ENCODE measurements at places on chromosomes 1 and 21. TPM values are rescaled to one million over a fixed set of nuclear protein-coding genes. Genes with fewer than 3 reads are reported as not detected.

DNA sequence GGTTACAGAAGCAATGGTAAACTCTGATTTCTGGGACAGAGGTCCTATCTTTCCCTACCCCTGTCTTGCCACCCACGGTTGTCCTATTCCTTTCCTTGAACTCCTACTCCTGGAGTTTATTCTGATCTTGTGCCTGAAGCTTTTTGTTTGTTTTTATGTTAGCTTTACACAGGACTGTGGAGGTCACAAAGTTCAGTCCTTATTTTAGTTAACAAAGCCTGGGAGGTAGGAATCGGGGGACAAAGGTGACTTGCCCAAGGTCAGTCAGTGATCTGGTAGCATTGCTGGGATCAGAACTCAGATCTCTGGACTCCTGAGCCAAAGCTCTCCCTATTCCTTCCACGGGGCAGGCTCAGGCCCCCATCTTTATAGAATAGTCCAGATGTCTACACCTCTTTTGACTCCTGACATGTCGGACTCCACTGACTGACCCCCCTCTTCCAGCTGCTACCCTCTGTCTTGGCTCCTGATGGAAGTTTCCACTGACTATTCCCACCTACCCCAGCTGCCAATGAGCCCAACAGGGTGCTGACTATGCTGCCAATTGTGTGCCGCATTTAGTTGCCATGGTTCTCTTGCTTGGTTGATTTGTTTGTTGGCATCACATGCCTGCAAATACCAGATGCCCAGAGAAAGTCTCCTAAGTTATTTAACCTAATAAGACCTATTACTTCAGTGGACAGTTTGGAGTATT lies 9.9 kb downstream of the F5 start:
- no peak for DNase-seq

DNA sequence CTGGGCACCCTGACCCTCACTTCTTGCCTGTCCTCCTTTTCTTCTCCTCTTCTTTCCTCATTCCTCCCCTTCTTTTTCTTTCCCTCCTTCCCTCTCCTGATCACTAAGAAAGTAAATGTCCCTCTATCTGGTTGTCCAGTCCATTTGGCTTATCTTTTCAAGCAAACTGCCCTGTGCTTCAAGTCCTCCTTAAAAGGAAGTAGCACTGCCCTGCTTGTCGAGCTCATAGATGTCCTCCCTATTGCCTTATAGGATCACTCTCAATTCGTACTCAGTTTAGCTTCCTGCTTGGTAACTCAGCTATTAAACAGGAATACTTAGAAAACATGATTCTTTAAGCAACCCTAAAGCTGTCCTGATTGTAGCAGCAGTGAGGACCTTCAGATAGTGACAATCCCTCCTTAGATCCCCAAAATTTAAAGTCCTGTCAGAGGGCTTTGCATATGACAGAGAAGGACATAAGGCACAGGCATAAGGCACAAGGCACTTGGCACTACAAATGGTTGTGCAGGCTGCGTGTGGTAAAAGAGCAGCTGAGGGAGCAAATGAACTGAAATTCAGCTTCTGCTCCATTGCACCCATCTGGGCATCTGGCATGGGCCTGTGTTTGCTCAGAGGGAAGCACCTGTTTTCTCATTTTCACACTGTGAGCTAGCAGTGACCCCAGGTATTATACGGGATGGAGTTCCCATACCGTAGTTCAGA lies 26.1 kb upstream of the SLAMF6 start:
- DNase-seq: no peak

DNA sequence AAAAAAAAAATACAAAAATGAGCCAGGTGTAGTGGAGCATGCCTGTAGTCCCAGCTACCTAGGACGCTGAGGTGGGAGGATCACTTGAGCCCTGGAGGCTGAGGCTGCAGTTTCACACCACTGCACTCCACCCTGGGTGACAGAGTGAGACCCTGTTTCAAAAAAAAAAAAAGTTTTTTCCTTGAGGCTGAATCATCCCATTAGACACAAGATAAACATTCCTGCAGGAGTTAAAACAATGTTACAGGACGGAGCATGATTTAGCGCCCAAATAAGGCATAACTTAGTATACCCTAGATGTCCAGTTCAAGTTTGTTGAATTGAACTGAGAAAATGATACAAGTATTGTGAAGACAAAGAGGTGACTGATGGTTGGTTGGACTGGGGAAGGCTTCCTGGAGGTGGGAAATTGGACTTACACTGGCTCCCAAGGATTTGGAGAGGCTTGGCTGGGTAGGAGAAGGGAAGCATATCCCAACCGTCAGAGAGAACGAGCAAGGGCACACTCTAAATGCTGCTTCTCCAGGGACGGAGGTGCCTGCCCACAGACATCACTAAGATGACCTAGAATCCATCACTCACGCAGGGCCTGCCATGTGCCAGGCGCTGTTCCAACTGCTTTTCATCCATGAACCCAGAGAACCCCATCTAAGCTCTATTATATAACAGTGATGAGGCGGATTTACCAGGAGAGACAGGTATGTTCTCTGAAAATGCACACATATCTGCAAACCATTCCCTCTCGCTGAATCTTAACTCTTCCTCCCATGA lies 610.6 kb downstream of the KIF26B start:
- DNase-seq: no peak

- no peak for DNase-seq
Measured at GRCh38 chr1:198088360-198089071, 68.3 kb upstream of the NEK7 start.

DNA sequence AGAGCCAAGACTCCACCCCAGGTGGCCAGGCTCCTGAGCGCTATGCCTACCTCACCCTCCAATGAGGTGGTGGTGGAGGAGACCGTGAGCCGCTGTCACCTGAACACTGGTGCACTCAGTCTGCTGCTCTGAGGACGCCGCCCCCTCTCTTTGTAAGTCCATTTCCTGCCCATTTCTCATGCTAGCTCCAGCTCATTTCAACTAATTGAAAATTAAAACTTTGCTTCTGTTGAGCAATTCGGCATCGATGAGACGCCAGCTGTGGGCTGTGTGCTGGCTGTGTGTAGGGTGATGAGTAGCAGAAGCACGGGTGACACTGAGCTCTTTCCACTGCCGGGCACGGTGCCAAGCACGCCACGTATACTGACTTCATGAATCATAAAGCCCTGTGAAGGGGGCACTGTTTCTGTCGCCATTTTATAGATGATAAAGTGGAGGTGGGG lies 11.2 kb downstream of the TNFRSF1B start:
- peak; percentile 72 for DNase-seq

The PIGK gene
- total RNA-seq: 11.5 TPM

The NCF2 gene
- total RNA-seq: 9.7 TPM

The LAMC1 gene
- total RNA-seq: 217 TPM

DNA sequence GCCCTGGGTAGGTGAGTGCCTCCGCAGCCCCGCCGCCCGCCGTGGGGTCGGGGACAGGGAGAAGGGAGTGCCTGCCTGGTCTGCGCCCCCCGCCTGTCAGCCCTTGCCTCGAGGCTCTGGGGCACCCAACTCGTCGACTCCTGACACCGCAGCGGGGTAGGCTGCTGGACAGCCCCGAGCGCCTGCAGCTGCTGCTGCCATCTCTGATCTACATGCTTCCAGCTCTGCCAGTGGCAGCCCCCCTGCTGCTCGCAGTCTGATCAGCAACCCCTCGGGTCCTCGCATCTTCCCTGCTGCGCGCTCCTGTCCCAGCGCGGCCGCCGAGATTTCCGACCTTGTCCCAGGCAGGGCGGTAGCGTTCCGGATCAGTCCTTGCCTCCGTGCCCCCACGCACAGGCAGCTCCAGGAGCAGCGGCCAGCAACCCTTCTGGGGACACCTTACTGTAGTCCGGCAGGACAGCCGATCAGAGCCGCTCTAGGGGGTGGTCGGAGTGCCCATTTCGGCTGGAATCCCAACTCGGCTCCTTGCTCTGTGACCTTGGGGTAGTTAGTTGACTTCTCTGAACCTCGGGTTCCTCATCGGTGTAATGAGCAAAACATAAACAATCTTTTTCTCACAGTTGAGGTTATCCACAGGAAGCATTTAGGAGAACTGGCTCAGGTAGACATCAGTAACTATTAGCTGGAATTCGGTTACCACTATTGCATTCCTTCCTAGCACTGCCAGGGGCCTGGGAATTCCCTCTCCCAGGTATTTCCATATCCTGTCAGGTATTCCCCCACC lies 540 bp downstream of the BCAN start:
- DNase-seq: no peak

- no peak for DNase-seq
Measured at GRCh38 chr21:46036696-46037330, 55.2 kb downstream of the COL6A1 start.

DNA sequence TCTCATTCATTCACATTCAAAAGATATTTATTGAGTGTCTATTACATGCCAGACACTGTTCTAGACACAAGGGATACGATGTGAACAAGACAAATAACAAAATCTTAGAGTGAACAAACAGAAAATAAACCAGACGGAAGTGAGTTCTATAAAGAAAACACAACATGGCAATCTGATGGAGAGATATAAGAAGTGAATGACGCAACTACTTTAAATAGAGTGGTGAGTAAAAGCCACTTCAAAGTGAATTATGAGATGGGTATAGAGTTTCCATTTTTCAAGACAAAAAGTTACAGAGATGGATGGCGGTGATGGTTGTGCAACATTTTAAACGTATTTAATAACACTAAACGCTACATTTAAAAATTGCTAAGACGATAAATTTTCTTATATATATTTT lies 75.4 kb downstream of the CEP170 start:
- no peak for DNase-seq

The RBM15 gene
- 71.1 TPM for total RNA-seq

- DNase-seq: no peak
Measured at GRCh38 chr1:200954434-200954833, 59.7 kb downstream of the INAVA start.

GRCh38 chr21:14836950-14837349 lies 227.8 kb downstream of the NRIP1 start:
- DNase-seq: no peak

The UCK2 gene
- 25.3 TPM for total RNA-seq

The SLC6A9 gene
- total RNA-seq: 30.9 TPM

The HSPA6 gene
- 0.55 TPM for total RNA-seq

DNA sequence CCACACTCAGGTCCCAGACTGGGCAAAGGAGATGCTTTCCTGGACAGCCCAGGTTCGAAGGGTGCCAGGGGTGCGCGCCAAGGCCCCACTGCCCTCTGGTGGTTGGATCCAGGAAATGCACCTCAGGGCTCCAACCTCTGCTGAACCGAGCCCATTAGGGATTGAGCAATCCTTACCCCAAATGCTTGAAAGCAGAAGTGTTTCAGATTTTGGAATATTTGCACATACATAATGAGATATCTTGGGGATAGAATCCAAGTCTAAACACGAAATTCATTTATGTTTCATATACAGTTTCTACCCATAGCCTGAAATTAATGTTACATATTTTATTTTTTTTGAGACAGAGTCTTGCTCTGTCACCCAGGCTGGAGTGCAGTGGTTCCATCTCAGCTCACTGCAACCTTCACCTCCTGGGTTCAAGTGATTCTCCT lies 57.4 kb downstream of the SLC9A1 start:
- DNase-seq: peak; percentile 87

DNA sequence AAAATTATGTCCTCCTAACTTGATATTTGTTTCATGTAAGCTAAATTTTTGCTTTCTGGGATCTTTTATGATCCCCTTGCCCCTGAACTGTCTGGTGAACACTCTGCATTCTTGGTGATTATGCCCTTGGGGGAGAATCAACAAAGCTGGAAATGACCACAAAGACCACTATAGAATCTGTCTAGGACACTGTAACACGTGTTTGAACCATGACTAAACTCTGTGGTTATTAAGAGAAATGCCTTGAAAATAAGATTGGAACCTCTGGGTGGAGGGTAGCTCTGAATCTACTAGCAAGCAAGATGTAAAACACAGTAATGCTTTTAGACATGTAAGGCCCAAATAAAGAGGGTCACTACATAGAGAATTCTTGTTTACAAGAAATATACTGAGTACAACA lies 237.5 kb downstream of the HMCN1 start:
- DNase-seq: no peak

The VCAM1 gene
- 46.8 TPM for total RNA-seq

GRCh38 chr1:179077396-179077795 lies 4.5 kb upstream of the TOR3A start:
- DNase-seq: no peak

GRCh38 chr1:51963592-51964308 lies 26.8 kb downstream of the RAB3B start:
- no peak for DNase-seq

DNA sequence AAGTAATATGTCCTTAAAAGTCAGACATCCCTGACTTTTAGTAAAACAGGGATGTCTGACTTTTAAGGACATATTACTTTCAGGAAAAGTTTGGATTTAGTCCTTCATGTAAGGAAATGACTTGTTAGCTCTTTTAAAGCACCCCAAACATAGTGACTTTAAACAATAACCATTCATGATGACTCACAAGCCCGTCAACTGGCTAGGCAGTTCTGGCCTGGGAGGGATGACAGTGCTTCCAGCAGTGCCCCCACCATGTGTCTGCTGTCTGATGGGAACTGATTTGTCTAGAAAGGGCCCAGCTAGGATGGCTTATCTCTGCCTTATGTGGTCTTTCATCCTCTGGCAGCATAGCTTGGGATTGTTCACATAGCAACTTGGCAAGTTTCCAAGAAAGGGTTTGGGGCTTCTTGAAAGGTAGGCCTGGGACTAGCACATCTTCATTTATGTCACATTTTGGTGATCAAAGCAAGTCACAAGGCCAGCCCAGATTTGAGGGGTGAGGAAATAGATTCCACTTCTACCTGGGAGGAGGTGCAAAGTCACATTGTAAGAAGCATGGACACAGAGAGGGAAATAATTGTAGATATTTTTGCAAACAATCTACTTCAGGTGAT lies 143.5 kb downstream of the C1orf94 start:
- DNase-seq: no peak

- no peak for DNase-seq
Measured at GRCh38 chr1:74057719-74058118, 140.3 kb downstream of the LRRIQ3 start.

The LEMD1 gene
- 1.8 TPM for total RNA-seq

The PADI2 gene
- 0.29 TPM for total RNA-seq

The CLCA4 gene
- not detected for total RNA-seq

- no peak for DNase-seq
Measured at GRCh38 chr1:218494449-218494852, 149.3 kb downstream of the TGFB2 start.

DNA sequence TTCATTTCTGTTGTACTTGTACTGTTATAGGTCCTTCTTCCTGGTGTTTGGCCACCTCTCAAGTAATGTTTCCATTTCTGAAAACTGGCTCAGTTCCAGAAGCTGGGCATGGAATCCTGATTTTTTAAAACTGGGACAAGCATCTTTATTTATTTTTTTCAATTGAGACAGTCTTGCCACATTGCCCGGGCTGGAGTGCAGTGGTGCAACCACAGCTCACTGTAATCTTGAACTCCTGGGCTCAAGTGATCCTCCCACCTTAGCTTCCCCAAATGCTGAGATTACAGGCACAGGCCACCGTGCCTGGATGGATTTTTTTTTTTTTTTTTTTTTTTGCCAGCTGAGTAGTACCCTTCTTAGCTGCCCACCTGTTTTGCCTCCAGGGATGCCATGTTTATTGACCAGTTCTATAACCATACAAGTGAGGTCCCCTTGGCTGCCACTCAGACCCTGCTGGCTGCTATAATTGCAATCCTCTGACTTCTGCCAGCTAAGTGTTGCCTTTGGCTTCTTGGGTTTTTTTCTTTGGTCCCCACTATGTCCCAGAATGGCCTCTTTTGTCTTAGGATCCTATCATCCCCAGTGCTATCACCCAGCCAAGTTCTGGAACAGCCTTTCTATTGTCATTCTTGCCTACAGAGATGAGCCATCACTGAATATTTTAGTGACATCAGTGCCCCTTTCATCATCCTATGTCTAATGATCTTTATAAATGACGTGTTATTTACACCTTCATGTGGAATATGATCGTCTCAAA lies 3.9 kb upstream of the DIP2A start:
- DNase-seq: no peak

The RAB3B gene
- 0.06 TPM for total RNA-seq

- DNase-seq: no peak
Measured at GRCh38 chr1:163147019-163147418, 55.7 kb downstream of the RGS5 start.

Measured in uterus (tissue), 4 donors.